CD4-positive, alpha-beta T cell treated with Interleukin-6 at 100 ng/mL for 8 hours (primary cell): ENCODE measurements at places on chromosomes 6 and 20.

DNA sequence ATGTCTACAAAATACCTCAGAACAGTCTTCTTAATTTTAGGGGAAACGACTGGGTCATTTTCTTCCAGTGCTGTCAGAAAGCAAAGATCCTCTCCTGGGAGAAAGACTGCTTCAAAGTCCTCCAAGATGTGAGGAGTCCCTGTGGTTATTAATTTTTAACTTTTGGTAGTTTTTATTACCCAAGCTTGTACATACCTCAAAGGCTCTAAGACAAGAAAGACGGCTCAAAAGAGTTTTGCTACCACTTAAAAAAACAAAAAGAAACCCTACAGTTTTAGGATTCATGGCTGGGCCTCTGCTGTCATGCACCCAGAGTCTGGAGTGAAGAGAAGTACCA is 56.1 kb upstream of the APCDD1L start:
- no peak for DNase-seq

GRCh38 chr6:56437171-56437900 is 190.0 kb upstream of the COL21A1 start:
- DNase-seq, result no peak

DNA sequence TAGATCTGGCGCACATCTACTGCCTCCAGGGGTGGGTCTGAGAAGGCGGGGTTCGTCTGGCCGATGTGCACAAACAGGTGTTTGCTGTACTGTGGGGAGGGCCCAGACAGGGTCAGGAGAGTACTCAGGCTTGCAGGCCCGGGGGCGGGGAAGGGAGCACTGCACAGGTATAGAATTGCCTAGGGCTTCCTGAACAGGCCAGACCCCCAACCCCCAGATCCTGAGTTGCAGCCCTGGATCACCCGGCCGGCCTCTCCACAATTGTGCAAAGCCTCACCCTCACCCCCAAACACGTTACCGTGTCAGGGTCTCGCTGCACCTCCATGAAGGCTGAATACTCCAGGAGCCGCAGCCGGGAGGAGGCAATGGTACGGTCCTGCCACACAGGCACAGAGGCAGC is 7.8 kb downstream of the RPL10A start:
- DNase-seq, result no peak

GRCh38 chr6:125193208-125193607 is 39.6 kb downstream of the TPD52L1 start:
- DNase-seq, result no peak

GRCh38 chr6:105896052-105896820 is 189.9 kb upstream of the PRDM1 start:
- DNase-seq, result no peak

- DNase-seq, result no peak
Observed at GRCh38 chr20:37359836-37360235, 13.9 kb downstream of the SRC start.

GRCh38 chr6:45625191-45625664 is 247.5 kb upstream of the SUPT3H start:
- DNase-seq, result no peak

DNA sequence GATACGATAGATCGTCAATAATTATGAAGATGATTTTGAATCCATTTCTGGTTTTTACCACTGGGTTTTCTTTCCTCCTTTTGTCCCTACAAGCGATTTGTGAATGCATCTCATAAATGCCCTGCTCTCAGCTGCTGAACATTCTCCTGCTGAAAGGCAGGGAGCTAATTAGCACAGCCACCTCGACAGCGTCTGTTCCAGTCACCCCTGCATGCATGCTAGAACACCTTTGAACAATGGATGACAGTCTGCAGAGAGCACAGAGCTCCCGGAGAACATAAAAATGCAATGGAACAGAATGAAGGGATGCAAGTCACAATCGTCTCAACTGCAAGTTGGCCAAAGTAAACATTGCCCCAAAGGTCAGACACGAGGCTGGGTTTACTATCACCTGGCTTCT is 105.8 kb downstream of the SLC35B3 start:
- no peak for DNase-seq

DNA sequence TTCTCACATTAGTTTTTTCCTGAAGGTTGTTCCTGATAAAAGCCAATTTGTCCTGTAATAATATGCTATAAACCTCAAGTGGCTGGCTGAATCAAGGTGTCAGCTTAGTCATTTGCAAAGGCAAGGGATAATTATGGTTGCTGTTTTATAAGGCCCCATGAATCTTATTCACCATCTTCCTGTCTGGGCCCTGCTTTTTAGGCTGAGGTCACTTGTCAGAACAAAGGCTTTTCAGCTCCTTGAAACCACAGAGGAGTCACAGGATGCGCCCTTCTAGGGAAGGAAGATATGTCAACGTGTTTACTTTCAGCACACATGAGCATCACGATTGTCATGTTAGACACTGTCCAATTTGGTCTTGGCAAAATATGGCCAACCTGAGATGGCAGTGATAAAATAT is 64.8 kb upstream of the NAA20 start:
- DNase-seq, result no peak

DNA sequence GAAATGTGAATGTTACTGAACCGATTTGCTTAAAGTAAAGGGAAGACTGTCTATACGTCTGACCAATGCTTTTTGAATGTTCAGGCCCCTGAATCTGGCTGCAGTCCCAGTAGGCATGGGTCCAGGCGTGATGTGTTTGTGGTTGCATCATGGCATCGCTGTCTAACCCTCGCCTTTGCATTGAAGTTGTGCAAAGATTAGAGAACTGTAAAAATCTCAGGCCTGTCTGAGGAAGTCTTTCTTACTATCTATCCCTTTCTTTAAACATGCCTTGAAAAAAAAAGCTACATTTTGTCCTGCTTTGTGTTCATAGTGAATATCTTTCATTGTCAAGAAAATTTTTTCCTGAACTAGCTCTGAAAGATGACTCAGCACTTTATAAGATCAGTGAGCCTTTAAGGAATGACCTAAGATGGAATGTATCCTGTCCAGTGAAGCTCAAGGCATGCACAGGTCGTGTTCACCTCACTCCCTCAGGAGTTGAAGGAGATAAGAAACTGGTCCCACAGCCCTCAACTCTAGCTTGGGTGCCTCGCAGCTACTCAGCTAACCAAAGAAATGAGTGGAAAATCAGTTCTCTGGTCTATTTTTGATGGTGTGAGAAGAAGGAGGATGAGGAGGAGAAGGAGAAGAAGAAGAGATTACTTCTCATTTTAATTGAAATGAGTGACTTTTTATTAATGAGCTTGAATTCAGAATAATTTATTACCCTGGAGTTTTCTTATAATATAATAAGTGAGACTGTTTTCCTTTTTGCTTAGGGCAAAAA is 48.6 kb downstream of the TPD52L1 start:
- no peak for DNase-seq

DNA sequence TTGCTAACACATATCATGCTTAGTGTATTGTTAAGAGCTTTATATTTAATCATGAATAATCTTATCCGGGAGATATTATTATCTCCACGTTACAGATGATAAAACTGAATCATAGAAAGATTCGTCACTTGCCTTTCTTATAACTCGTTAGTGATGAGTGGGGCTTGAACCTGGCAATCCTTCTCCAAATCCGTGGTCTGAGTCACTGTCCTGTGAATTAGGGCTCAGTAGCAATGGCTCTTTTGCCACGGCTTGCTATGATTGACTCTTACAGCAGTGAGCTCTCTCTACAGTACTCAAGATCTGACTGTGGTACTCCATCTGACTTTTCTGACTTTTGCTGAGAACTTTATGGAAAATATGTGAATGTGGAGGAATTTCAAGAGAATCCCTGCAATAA is 246.9 kb downstream of the PACRG start:
- DNase-seq, result no peak

DNA sequence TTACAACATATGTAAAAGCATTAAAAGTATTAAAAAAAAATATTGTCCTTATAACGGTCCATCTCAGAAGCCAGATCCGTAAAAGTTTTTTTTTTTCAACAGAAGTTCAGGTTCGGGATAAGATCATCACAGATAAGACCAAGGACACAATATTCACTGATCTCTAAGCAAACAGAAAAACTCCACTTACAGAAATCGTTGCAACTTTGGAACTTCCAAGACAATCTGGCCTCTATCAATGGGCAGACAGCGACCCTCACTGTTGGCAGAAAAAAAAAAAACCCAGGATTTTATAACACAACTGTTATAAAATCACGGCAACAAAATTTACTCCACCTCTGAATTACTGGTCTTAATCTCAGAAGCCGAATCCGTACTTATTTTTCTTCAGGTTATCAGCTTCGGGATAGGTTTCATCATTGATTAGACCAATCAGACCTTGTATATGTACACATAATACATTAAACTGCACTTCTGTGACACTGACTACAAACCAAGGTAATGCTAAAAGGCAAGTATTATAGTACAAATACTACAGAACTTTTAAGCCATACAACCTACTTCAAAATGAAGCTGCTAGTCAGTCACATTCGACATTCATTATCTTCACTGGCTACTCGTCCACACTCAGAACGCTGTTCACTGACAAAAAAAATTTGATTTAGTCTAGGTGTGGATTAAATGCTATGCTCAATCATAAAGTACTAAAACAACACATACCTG is 34.7 kb upstream of the SYNCRIP start:
- DNase-seq, result peak; percentile 13

DNA sequence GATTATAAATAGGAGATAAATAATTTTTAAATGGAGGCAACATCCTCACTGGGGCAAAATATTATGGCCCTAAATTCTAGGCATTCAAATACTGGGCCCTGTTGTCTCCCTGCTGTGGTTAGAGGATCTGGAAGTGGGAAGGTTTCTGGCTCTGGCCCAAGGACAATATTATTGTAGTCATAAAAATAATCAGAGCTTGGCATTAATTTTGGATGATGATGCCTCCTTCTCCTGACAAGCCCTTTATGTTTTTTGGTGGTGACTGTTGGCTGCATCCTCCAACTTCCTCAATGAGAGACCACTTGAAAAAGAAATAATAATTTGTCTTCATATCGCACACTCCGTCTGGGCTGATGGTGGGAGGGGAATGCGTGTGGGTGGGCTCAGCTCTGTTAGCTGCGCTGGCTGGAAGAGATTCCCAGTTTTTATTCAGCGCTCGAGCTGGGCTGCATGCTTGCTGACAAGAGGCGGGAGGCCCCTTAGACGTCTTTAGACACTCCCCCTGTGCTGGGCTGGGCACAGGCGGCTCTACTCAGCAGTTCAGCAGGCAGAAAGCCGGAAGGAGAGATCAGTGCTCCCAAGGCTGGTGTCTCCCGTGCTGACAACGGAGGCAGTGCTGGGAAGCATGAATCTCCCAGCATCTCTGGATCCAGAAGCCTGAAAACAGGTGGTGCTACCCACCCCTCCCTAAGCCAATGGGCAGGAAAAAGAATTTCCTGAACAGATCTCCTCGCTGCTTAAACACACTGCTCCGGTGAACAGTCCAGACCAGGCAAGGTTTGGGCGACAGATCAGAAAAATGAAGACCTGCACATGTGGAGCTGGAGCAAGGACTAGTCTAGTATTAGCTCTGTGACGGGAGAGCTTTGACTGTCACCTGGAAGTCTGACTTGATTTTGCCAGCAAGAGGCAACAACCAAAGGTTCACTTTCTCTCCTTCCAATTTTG is 97.7 kb downstream of the SYCP2 start:
- no peak for DNase-seq

DNA sequence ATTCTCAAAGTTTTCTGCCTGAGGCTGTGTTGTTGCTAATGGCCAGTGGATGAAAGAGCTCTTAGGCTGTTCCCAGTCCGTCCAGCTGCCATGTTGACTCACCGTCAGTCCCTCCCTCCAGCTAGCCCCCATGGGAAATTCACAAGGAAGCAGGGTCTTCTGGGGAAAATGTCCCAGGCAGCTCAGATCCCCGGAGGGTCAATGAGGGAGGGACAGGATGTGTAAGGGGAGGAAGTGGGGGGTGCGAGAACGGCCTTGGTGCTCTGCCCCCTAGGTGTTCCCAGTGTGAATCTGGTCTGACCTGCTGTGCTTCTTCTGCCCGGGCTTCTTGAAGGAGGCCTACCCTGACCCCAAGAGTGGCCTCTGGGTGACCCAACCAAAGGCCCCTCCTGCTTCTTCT is 65.9 kb downstream of the CEBPB start:
- DNase-seq, result no peak

DNA sequence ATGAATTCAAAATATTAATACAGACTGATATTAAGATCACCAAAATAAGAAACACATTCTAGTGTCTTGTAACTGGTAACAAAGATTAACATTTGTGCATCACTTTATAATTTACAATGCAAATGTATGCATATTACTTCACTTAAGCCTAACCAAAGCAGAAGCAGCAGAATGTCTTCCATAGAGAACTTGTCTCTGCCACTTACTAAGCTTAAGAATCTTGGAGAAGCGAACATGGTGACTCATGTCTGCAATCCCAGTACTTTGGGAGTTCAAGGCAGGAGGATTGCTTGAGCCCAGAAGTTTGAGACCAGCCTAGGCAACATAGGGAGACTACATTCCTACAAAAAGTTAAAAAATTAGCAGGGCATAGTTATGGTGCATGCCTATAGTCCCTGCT is 18.8 kb downstream of the AK9 start:
- DNase-seq, result no peak
